ENCODE measurements at places on chromosomes 5 and 9.

DNA sequence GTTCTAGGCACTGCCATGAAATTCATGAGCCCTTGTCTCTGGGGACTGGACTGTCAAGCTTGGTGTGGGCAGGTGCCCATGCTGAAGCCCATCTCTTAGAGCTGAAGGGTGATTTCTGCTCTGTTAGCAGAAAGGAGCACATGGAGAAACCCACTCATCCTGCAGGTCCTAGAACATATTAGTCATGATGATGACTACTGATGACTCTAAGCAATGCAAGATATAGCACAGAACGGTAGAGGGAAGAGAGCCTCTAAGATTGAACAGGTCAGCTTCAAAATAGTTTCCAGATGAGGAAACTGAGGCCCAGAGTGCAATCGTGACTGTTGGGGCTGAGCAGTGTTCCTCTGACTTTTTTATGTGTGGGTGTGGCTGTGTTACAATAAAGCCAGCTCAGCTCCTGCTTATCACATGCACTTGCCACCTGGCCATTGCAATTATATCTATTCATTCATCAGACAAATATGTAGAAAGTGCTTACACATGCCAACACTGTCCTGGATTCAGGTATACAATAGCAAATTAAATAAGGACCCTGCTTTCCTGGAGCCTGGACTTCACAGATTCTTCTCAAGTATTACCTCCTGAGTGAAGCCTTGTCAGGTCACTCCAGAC lies 140.2 kb upstream of the BRINP1 start:
- DNase-seq: no peak

DNA sequence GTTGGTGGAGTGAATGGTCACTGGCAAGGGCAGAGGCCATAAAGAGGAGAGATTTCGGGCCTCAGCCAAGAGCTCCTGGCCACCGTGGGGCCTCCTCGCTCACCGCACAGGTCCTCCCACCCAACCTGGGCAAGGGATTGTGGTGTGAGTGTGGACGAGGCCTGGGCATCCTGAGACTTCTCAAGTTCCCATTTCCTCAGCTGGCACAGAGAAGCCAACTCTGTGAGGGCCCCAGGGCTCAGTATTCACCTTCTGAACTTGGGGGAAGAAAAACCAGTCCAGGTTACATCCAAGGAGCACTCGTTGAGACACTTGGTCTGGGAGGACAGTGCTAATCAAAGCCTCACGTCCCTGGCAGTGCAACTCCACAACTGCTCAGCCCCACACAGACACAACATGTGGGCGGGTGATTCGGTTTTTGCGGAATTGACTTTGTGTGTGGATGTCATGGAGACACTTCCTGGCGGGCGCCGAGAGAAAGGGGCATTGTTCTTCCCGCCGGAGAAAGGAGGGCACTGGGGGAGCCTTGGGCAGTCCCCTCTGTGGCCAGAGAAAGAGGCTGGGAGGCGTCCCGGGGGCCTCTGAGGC lies 28.5 kb upstream of the NKD2 start:
- DNase-seq: no peak

GRCh38 chr5:16854351-16854750 lies 81.7 kb downstream of the MYO10 start:
- DNase-seq: no peak

DNA sequence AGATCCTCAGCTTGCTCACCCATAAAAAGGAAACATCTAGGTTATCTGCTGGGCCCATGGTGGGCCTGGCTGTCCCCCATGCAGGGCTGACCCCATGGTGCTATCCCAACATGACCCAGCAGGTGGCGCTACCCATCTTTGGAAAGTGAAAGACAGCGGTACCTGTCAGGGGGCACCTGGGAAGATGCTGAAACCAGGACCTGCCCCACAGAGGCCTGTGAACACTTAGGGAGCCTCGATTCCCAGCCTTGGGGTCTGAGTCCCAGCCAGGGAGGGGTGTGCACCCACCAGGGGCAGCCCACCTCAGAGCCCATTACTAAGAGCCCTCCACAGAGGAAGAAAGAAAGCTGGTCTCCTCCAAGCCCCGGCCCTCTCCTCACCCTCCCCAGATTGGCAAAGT lies 46.6 kb upstream of the IPPK start:
- DNase-seq: peak; percentile 55

DNA sequence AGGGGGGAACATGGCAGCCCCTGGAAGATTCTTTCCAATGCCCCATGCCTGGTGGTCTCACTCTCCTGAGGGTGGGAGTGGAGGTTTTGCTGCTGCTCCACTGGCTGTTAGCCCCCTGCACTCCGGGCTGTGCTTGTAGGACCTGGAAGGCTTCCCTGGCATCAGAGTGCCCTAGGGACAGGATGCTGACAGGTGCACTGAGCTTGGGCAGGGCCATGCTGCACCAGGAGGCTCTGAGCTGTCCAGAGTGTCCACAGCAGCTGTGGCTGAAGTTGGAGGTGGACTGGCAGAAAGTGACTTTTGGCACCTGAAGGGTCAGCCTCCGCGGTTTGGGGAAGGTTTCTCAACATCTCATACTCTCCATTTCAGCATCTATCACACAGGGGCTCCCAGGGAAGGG lies 249.1 kb downstream of the GADD45G start:
- no peak for DNase-seq

- DNase-seq: no peak
Observed at GRCh38 chr5:104757915-104758314, 1195.3 kb upstream of the NUDT12 start.

GRCh38 chr9:134492281-134492691 lies 149.3 kb upstream of the COL5A1 start:
- DNase-seq: no peak

DNA sequence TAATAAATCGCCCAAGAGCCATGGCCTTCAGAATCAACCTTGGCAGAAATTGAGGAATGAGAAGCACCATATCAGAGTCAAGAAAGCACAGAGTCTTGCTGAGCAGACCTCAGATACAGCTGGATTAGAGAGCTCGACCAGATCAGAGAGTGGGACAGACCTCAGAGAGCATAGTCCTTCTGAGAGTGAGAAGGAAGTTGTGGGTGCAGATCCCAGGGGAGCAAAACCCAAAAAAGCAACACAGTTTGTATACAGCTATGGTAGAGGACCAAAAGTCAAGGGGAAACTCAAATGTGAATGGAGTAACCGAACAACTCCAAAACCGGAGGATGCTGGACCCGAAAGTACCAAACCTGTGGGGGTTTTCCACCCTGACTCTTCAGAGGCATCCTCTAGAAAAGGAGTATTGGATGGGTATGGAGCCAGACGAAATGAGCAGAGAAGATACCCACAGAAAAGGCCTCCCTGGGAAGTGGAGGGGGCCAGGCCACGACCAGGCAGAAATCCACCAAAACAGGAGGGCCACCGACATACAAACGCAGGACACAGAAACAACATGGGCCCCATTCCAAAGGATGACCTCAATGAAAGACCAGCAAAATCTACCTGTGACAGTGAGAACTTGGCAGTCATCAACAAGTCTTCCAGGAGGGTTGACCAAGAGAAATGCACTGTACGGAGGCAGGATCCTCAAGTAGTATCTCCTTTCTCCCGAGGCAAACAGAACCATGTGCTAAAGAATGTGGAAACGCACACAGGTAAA lies 4.5 kb downstream of the NFX1 start:
- DNase-seq: peak; percentile 75

DNA sequence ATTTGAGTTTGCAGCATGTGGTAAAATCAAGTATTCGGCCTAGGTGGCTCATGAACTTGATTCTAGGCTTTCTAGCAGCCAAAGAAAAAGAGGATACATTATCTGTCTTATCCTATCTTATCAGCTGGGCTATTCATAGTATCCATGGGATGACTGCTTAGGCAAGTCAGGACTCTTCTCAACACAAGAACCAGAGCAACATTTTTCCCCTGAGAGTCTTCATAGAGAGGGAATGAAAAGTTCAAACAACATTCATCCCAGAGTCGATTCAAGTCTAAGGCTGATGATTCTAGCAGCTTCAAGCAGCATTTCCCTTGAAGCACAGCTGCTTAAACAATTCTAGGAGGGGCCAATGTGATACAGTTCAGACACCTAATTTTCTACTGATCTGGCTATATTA lies 3.0 kb downstream of the S100Z start:
- no peak for DNase-seq

DNA sequence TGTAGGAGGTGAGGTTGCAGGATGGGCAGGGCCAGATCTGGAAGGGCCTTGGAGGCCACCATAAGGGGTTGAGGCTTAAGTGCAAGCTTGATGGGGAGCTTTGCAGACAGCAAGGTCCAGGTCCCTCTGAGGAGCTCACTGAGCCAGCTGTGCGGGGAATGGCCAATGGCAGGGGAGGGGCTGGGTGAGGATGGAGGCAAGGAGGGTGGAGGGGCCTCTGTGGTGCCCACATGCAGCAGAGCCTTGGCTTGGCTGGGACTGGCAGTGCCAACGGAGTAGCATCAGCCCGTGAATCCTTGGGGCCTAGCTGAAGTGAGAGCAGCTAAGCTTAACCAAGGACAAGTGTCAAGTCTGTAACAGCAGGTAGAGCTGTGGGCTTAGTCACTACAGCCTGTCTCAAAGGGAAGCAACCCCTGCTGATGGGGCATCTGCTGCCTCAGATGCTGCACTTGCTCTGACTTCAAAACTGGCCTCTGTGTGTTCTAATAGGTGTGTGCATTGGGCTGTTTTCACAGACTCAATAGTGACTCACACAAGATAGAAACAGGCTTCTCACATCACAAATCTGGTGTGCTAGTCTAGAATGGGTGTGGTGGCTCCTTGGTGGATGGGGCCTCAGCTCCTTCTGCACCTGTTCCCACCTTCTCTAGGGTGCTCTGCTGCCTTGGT lies 16.3 kb downstream of the GALNT12 start:
- DNase-seq: no peak

DNA sequence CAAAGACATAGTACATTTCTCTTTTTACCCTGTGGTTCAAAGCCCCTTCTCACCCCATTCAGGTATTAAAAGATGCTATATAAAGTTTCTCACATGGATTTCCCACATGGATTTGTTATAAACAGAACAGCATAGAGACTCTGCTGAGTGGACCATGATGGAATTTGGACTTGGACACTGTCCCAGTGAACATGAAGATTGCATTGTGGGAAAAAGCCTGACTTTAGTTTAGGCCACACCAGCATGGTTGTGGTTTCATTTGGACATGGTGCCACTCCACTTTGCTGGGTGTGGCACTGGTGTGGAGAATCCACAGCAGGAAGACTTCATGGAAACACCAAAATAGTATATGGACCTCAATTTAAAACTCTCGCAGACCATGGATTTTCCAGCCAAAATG lies 124.6 kb downstream of the ARHGAP26 start:
- no peak for DNase-seq

- no peak for DNase-seq
Observed at GRCh38 chr9:131049829-131050715, 41.1 kb downstream of the LAMC3 start.

- DNase-seq: no peak
Observed at GRCh38 chr5:16744164-16744880, 127.5 kb upstream of the RETREG1 start.

DNA sequence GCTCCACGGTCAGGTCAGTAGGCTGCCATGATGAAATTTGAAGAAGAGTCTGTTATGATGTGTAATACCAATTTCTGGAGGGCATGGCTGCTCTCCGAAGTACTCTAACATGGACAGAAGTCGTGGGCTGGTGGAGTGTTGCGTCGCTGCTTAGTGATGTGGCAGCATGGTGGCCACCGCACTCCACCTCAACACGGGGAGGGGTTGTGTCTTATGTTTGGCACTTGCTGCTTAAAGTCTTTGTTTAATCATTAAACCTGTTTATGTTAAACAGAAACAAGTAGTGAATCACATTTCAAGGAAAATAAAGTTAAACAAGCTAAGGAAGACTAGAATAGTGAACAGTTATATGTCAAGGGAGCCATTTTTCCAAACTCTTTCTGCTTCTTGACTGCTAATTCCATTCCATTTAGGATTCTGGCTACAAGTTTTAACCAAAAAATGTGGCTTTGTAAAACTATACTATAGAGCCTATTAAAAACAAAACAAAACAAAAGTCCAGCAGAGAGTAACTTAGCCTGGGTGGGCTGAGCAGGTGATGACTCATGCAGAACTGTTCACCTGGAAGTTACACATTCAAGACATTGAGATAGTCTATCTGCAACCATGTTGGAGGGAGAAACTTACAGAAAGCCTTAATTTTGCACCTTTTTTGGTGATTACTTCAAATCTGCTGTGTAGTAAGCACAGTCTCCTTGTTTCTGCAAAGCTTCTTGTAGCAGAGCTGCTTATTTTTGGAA lies 9.5 kb downstream of the HABP4 start:
- no peak for DNase-seq

DNA sequence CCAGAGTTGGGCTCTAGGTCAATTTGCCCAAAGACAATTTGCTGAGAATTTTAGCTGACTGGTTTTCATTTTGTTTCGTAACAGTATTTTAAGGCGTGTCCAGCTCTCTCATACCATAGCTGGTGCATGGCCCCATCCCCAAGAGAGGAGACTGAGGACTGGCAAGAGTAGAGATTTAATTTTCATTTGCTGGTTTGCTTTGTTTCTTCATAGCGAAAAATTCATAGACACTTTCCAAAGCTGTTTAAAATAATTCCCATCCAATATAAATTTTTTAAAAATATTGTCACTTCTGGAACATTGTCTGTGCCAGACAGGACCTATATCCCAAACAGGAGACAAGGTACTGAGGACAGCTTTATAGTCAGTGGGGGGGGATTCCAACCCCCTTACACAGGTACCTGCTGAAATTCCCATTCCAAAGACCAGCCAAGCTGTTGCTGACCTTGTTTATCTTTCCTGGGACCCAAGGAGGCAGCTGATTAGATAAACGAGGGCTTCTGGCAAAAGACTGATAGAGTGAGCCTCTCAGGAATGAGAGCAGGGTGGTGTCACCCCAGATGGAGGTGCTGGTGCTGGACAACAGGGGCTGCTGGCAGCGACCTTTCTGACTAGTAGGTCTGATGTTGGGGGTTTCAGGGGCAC lies 6.8 kb upstream of the ANGPTL2 start:
- DNase-seq: no peak

GRCh38 chr5:115320006-115320405 lies 23.6 kb upstream of the CCDC112 start:
- no peak for DNase-seq

- DNase-seq: peak; percentile 69
Observed at GRCh38 chr9:77177894-77178794, 810 bp downstream of the VPS13A start.

DNA sequence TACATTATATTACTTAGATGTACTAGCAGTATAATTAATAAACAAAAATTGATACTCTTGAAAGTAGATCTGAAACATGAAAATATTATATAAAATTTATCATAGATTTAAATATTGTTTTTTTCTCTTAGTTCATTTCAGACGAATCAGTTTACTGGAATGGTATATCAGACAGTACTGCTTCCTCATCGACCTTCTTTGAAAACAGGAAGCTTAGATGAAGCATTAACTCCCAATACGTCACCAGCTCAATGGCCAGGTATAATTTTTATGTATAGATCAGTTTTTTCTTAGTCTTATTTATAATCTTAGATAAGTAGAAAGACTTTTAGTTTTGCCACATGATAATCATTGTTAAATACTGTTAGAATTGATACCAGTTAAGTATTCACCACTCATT lies 106.3 kb downstream of the DMXL1 start:
- no peak for DNase-seq

GRCh38 chr5:96743805-96744204 lies 63.9 kb downstream of the ERAP1 start:
- DNase-seq: no peak

- DNase-seq: no peak
Observed at GRCh38 chr5:17174965-17175364, 42.5 kb upstream of the BASP1 start.

Measured in NB4 (cell line).